Activated CD4-positive, alpha-beta memory T cell treated with anti-CD3 and anti-CD28 coated beads for 36 hours (primary cell): ENCODE measurements at places on chromosomes 11 and 22. TPM values are rescaled to one million over a fixed set of nuclear protein-coding genes. Genes with fewer than 3 reads are reported as not detected.

The TSGA10IP gene
- total RNA-seq: not detected

The SCGB1D2 gene
- not detected for total RNA-seq

The NUDT8 gene
- total RNA-seq: 24.3 TPM

The CARD18 gene
- not detected for total RNA-seq

The RSF1 gene
- total RNA-seq: 52.9 TPM

The MIAT gene
- total RNA-seq: 52.3 TPM

The C11orf24 gene
- total RNA-seq: 28.9 TPM

The PDGFB gene
- 13.3 TPM for total RNA-seq

The KCNJ11 gene
- total RNA-seq: 0.57 TPM

DNA sequence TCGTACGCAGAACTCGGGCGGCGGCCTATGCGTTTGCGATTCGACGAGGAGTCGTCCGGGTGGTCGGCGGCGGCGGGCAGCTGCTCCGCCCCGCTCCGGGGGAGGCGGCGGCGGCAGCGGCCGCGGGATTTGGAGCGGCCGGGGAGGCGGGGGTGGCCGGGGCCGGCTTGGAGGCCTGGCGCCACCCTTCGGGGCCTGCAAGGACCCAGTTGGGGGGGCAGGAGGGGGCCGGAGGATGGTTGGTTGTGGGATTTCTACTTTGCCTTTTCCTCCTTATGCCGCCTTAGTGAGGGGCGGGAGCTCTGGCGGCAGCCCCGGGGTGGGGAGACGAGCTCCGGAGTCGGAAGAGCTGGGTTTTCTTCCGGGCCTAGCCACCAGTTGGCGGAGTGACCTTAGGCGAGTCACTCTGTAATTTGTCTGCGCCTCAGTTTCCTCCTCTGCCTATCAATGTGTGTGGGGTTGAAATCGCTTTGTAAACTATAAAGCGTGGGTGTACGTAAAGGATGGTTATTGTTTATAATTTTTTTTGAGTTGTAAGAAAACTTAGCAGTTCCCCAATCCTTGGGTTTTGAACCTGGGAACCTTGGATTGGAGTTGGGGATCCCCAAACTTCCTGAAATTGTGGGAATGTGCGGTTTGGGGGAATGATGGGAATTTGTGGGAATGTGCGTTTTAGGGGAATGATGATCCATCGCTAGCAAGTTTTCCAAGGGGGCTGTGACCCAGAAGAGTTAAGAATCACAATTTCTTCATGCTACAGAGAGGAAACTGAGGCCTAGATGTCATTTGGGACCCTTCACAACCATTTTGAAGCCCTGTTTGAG is 679 bp downstream of the TUG1 start:
- H3K4me3 ChIP-seq: peak overlapping the region; percentile 85
- H3K4me1 ChIP-seq: peaks cover 59% of the 10 kb centered on the region
- DNase-seq: peak; percentile 55
- H3K27ac ChIP-seq: peak overlapping the region; percentile 89
- H3K27me3 ChIP-seq: peaks cover 1% of the 10 kb centered on the region

DNA sequence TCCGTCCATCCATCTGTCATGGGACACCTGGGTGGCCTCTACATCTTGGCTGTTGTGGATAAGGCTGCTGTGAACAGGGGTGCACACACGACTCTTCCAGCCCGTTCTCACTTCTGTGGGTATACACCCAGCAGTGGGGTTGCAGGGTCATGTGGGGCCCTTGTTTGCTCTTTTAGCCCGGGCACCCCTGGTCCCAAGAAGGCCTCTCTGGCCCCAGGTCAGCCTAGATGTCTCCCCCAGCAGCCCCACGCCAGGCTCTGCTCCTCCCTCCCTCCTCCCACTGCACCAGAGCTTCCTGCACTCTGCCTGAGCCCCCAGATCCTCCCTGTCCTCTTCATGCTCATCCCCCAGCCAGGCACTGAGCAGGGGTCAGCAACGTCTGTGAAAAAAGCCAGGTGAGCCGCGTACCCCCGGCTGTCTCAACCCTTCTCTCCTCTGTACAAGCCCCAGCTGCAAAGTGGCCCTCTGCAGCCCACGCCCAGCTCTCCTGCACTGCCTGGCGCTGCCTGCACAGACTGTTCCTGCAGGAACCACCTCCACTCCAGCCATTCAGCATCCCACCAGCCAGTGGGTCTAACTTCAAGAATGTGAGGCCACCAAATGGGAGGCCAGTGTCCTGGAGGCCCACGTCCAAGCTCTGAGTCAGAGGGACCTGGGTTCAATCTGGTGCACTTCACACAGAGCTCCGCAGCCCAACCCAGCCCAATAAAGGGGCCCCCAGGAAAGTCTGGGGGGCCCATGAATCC is 1508.9 kb downstream of the BRD1 start:
- H3K27ac ChIP-seq: no peak overlapping the region
- DNase-seq: no peak
- no peaks in the 10 kb centered on the region for H3K36me3 ChIP-seq
- no peak overlapping the region for H3K4me3 ChIP-seq
- no peaks in the 10 kb centered on the region for H3K4me1 ChIP-seq
- H3K27me3 ChIP-seq: peaks cover 8% of the 10 kb centered on the region

- H3K4me3 ChIP-seq: no peak overlapping the region
- DNase-seq: no peak
- H3K27me3 ChIP-seq: no peaks in the 10 kb centered on the region
- H3K36me3 ChIP-seq: peaks cover 13% of the 10 kb centered on the region
Observed at GRCh38 chr11:72712168-72712751, 38.0 kb upstream of the PDE2A start.

GRCh38 chr11:44837661-44838060 is 110.9 kb downstream of the TSPAN18 start:
- peaks cover 11% of the 10 kb centered on the region for H3K4me1 ChIP-seq
- H3K36me3 ChIP-seq: peaks cover 18% of the 10 kb centered on the region
- no peak for DNase-seq
- no peak overlapping the region for H3K4me3 ChIP-seq
- no peak overlapping the region for H3K27ac ChIP-seq
- no peaks in the 10 kb centered on the region for H3K27me3 ChIP-seq

DNA sequence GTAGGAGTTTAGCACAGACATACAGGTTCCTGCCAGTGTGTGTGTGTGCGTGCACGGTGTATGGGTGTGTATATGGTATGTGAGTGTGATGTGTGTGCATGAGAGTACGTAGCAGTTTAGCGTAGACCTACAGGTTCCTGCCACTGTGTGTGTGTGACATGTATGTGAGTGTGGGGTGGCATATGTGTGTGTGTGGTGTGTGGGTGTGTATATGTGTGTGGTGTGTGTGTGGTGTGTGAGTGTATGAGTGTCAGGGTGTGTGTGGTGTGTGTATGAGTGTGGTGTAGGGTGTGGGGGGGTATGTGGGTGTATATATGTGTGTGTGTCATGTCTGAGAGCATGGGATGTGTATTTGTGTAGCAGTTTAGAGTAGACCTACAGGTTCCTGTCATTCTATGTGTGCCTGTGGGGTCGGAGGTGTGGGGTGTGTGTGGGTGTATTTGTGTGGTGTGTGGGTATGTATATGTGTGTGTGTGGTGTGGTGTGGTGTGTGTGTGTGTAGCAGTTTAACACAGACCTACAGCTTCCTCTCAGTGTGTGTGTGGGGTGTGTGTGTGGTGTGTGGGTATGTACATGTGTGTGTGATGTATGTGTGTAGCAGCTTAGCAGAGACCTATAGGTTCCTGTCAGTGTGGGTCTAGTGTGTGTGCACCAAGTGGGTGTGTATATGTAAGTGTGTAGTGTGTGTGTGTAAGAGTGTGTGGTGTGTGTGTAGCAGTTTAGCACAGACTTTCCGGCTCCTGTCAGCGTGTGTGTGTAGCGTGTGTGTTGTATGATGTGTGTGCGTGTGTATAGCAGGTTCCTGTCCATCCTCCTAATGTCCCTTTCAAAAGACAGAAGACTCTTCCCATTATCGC is 31.8 kb upstream of the TBCEL start:
- DNase-seq: no peak
- H3K36me3 ChIP-seq: no peaks in the 10 kb centered on the region

- no peak for DNase-seq
- no peak overlapping the region for H3K27ac ChIP-seq
- H3K36me3 ChIP-seq: no peaks in the 10 kb centered on the region
- H3K4me3 ChIP-seq: no peak overlapping the region
- H3K27me3 ChIP-seq: no peaks in the 10 kb centered on the region
Observed at GRCh38 chr11:121435132-121435531, 17.0 kb upstream of the SORL1 start.

GRCh38 chr11:94405062-94405833 is 4.0 kb upstream of the GPR83 start:
- H3K27me3 ChIP-seq: peaks cover 18% of the 10 kb centered on the region
- H3K4me3 ChIP-seq: no peak overlapping the region
- H3K36me3 ChIP-seq: peaks cover 19% of the 10 kb centered on the region

- peaks cover 27% of the 10 kb centered on the region for H3K4me1 ChIP-seq
- no peaks in the 10 kb centered on the region for H3K27me3 ChIP-seq
- no peak overlapping the region for H3K4me3 ChIP-seq
- H3K27ac ChIP-seq: no peak overlapping the region
- DNase-seq: no peak
Observed at GRCh38 chr11:9228091-9228490, 37.1 kb downstream of the DENND5A start.

DNA sequence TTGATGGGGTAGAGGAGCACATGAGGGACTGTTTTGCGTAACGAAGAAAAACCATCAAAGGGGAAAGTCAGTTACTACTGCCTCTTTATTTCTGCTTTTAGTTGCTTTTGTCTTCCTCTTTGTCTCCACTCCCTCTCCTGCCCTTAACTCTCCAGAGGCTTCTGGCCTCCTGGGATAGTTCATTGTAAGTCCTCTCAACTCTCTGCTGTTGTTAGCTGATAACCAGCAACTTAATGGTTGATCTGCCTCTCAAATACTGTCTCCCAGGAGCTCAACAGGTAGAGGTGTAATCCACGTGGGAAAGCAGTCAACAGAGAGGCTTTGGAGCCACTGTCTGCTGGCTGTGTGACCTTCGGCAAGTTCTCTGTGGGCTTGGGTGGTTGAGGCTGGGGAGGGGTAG is 47.3 kb downstream of the CCDC81 start:
- no peak overlapping the region for H3K27ac ChIP-seq
- no peak overlapping the region for H3K4me3 ChIP-seq
- H3K4me1 ChIP-seq: peaks cover 6% of the 10 kb centered on the region
- no peak for DNase-seq

DNA sequence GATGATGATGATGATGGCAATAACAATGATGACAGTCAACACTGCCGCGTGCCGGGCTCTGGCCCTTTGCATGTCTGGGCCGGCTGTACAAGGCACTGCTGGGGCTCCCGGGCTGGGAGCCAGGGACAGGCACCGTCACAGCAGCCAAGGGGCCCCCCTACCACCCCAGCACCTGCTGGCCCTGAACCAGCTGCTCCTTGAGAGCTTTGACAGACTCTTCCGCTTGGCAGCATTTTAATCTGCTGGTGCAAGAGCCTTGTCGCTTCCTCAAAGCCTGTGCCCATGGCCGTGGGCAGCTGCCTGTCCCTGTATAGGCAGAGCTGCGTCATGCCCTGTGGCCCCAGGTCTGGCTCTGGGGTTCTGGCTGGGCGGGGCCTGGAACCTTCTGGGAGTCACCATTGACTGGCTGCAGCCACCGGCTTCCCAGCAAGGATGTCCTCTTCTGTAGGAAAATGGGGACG is 12.9 kb upstream of the MUC6 start:
- H3K36me3 ChIP-seq: no peaks in the 10 kb centered on the region
- H3K4me1 ChIP-seq: peaks cover 4% of the 10 kb centered on the region
- H3K27me3 ChIP-seq: peaks cover 24% of the 10 kb centered on the region
- H3K27ac ChIP-seq: no peak overlapping the region
- no peak overlapping the region for H3K4me3 ChIP-seq

- no peak overlapping the region for H3K4me3 ChIP-seq
- no peaks in the 10 kb centered on the region for H3K4me1 ChIP-seq
- H3K27me3 ChIP-seq: no peaks in the 10 kb centered on the region
- H3K27ac ChIP-seq: no peak overlapping the region
- no peak for DNase-seq
- no peaks in the 10 kb centered on the region for H3K36me3 ChIP-seq
Observed at GRCh38 chr11:1088927-1089737, 14.5 kb downstream of the MUC2 start.

GRCh38 chr11:12182676-12183541 is 72.5 kb downstream of the MICAL2 start:
- H3K4me3 ChIP-seq: no peak overlapping the region
- H3K27me3 ChIP-seq: no peaks in the 10 kb centered on the region

DNA sequence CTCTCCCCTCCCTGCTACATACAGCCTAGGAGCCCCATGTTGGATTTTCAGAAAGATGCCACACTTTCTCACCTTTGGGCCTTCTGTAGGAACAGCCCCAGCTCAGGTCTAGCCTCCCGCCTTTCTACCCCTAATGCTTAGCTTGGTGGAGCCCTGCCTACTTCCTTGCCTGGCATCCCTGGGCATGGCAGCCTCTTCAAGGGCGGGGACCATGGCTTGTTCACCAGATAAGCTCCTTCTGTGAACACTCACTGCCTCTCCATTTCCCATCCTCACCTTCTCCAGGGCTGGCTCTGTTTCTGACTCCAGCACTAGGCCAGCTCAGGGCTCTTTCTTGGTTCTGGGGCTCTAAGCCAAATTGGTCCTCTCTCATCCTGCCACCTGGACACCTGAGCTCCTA is 1.4 kb downstream of the SEPTIN3 start:
- H3K4me3 ChIP-seq: no peak overlapping the region
- H3K27me3 ChIP-seq: peaks cover 17% of the 10 kb centered on the region
- no peak overlapping the region for H3K27ac ChIP-seq
- DNase-seq: no peak
- H3K36me3 ChIP-seq: no peaks in the 10 kb centered on the region

- H3K36me3 ChIP-seq: peaks cover 21% of the 10 kb centered on the region
- no peak overlapping the region for H3K27ac ChIP-seq
- H3K4me1 ChIP-seq: peaks cover 37% of the 10 kb centered on the region
- no peaks in the 10 kb centered on the region for H3K27me3 ChIP-seq
- no peak for DNase-seq
- H3K4me3 ChIP-seq: no peak overlapping the region
Observed at GRCh38 chr11:35682230-35683173, 19.9 kb downstream of the TRIM44 start.

DNA sequence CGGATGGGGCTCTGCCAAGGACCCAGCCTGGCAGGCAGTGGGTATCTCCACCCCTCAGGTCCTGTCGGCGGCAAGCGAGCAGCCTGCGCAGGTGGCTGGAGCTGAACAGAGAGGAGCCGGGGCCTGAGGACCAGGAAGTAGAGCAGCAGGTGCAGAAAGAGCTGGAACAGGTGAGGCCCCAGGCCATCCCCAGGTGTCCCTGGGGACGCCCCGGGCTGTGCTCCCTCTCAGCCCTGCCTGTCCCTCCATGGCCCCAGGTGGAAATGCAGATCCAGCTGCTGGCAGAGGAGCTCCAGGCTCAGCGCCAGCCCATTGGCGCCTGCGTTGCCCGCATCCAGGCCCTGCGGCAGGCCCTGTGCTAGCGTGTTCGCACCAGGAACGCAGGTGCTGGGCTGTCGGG is 44.0 kb downstream of the PISD start:
- no peaks in the 10 kb centered on the region for H3K27me3 ChIP-seq
- no peak overlapping the region for H3K4me3 ChIP-seq
- DNase-seq: no peak
- peak overlapping the region; percentile 51 for H3K27ac ChIP-seq
- peaks cover 25% of the 10 kb centered on the region for H3K4me1 ChIP-seq

DNA sequence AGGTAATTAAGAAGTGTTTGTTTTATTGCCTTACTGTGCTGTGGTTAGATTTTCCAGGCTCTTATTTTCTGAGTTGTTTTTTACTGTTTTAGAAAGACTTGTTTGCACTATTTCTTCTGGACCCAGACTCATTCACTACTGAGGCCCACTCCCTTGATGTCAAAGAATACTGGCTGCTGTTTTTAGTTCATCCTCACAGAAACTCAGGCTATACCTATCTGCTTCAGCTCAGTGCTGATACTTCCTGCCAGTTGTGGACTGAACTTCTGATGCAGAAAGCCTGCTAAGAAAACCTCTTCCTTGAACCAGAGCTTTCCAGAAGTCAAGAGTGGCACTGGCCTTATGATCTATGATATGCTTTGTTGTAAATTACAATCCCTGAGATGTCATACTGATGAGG is 15.9 kb upstream of the PIK3IP1 start:
- H3K36me3 ChIP-seq: no peaks in the 10 kb centered on the region
- no peaks in the 10 kb centered on the region for H3K27me3 ChIP-seq
- peaks cover 45% of the 10 kb centered on the region for H3K4me1 ChIP-seq
